Spinal cord (tissue), 10 donors: ENCODE measurements at places on chromosomes 2 and 18. TPM values are rescaled to one million over a fixed set of nuclear protein-coding genes. Genes with fewer than 3 reads are reported as not detected.

ACOXL gene
- 0.13 TPM for polyA plus RNA-seq

BABAM2 gene
- polyA plus RNA-seq, result 37.9 TPM

STRADB gene
- 78.4 TPM for polyA plus RNA-seq

CNGA3 gene
- polyA plus RNA-seq, result 7.5 TPM

UGT1A7 gene
- polyA plus RNA-seq, result not detected

MYO5B gene
- polyA plus RNA-seq, result 3.1 TPM

GPBAR1 gene
- polyA plus RNA-seq, result 0.74 TPM

PLCL1 gene
- polyA plus RNA-seq, result 15.0 TPM

CYP26B1 gene
- polyA plus RNA-seq, result 5.0 TPM

NT5DC4 gene
- polyA plus RNA-seq, result not detected

LRRTM4 gene
- 17.0 TPM for polyA plus RNA-seq

GRHL1 gene
- 12.9 TPM for polyA plus RNA-seq

IRS1 gene
- 19.0 TPM for polyA plus RNA-seq

SLC14A1 gene
- polyA plus RNA-seq, result 1.1 TPM

LBX2 gene
- polyA plus RNA-seq, result 0.69 TPM

PTPRN gene
- polyA plus RNA-seq, result 88.1 TPM

EVA1A gene
- 1.1 TPM for polyA plus RNA-seq

FBXO48 gene
- 2.2 TPM for polyA plus RNA-seq

KCNK3 gene
- 36.0 TPM for polyA plus RNA-seq

GAREM1 gene
- 13.6 TPM for polyA plus RNA-seq

UNC80 gene
- 12.3 TPM for polyA plus RNA-seq

RND3 gene
- polyA plus RNA-seq, result 33.7 TPM

NT5C1B gene
- 0.27 TPM for polyA plus RNA-seq

NPPC gene
- polyA plus RNA-seq, result 33.2 TPM

XDH gene
- polyA plus RNA-seq, result 0.03 TPM

MEP1B gene
- 0.14 TPM for polyA plus RNA-seq

IL36RN gene
- polyA plus RNA-seq, result not detected

CDH19 gene
- polyA plus RNA-seq, result 4.0 TPM

ACMSD gene
- 1.1 TPM for polyA plus RNA-seq

RGPD3 gene
- 0.35 TPM for polyA plus RNA-seq

RDH14 gene
- 31.8 TPM for polyA plus RNA-seq

NXPH2 gene
- polyA plus RNA-seq, result 12.7 TPM

UGT1A10 gene
- not detected for polyA plus RNA-seq

SPDYA gene
- 3.7 TPM for polyA plus RNA-seq

IL36A gene
- not detected for polyA plus RNA-seq

TP53I3 gene
- polyA plus RNA-seq, result 32.0 TPM

CASP10 gene
- polyA plus RNA-seq, result 2.8 TPM

DCDC2C gene
- 1.6 TPM for polyA plus RNA-seq
